CD4-positive, alpha-beta T cell treated with Interleukin-6 at 100 ng/mL for 8 hours (primary cell): ENCODE measurements at places on chromosomes 2 and 18.

DNA sequence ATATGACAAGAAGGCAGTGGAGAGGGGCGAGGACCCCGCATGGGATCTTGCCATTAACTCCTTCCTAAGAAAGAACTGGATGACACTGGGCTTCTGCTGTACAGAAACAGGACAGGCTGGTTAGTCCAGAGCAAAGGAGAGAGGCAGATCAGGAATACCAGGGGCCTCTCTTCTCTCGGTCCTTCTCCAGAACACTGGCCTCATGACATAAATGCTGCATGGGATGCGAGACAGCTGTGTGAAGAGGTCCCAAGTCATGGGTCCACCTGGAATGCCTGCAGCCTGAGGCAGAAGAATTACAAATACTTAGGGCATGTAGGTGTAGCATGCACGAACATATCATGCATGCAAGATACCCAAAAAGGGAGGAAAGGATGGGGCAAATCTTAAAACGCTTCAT is 9.1 kb downstream of the MBOAT2 start:
- DNase-seq = no peak

- no peak for DNase-seq
Measured at GRCh38 chr2:96985181-96985945, 1.0 kb downstream of the FAM178B start.

DNA sequence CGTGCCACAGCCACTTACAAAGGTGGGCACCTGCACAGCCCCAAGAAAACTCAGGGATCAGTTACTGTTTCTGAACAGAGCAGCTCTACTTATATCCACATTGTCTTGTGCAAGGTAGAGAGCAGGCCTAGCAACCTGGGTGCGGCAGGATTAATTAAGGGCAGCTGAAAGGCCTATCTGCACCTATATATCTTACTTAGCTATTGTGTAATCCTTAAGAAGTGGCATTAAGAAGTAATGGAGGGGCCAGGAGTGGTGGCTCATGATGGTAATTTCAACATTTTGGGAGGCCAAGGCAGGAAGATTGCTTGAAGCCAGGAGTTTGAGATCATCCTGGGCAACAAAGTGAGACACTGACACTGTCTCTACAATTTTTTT is 12.8 kb upstream of the ARL5A start:
- DNase-seq = no peak

DNA sequence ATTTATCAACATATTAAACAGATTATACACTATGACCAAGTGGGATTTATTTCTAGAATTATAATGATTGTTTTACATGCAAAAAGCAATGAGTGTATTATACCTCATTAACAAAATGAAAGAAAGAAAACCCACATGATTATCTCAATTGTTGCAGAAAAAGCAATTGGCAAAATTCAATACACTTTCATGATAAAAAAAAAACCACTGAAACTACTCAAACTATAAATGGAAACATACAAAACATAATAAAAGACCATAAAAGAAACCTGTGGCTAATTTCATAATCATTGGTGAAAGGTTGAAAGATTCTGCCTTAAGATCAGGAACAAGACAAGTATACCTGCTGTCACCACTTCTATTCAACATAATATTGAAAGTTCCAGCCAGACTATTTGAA is 325.9 kb downstream of the AKAIN1 start:
- no peak for DNase-seq

GRCh38 chr18:23156134-23156533 is 20.8 kb downstream of the CABLES1 start:
- DNase-seq = no peak

DNA sequence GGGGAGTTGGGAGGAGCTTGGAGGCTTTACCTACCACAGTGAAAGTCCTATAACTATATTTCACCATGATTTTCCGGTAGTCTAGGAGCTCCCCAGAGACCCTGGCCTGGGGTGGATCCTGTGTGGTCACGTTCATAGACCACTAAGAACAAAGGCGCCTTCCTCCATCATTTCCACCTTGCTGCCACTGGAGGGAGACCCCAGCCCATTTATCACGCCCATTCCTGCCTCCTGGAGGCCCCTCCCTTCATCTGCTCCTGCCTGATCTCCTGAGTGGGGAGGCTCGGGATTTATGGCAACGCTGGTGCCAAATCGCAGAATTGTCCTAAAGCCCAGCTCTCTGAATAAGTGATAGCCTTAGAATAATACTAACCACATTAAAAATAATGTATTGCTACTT is 507.6 kb upstream of the SPHKAP start:
- DNase-seq = no peak

- no peak for DNase-seq
Measured at GRCh38 chr2:103484906-103485305, 723.1 kb downstream of the TMEM182 start.

- DNase-seq = no peak
Measured at GRCh38 chr18:28175930-28176697, 816 bp downstream of the CDH2 start.

DNA sequence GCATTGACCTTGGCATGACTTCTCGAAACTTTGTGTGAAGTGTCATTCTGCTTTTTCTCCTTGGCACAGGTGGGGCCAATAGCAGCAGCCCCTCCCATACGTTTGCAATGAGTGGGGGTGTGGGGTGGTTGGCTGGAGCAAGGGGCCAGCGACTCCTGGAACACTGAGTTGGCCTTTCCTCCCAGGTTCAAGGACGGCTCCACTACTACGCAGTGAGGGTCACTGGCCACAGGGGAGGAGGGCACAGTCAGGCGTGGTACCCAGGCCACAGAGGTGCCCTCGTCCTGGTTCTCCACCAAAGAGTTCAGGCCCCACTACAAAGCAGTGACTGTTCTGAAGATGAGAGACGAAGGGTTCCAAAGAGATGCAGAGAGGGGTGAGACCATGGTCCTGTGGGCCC is 70.6 kb upstream of the OTOS start:
- no peak for DNase-seq

DNA sequence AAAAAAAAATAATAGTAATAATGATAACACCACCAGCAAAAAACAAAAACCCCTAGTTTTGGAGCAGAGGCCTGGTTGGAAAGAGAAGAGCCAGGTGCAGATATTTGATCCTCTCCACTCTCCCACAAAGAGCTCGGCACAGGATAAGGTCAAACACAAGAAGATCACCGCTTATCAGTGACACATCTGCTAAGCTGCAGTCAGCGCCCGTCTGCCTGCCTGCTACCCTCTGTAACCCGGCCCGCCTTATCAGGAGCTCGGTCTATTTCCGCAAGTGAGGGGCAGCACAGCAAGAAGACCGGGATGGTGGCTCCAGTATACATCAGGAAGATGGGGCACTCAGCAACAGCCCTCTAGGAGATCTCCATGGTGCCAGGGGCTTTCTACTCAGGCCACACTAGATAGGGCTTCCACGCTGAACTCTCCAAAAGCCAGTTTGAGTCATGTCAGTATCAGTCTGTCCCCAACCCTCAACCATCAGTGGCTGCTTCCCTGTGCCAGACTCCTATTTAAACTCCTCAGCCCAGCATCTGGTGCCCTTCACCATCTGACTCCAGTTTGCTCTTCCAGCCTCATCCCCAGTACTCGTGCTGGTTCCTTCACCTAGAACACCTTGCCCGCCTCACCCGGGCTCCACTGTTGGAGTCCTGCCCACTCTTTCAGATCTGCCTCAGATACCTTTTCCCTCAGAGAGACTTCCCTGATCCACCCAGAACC is 67.3 kb upstream of the PPP1CB start:
- DNase-seq = no peak

GRCh38 chr2:77127345-77127744 is 394.8 kb downstream of the LRRTM4 start:
- no peak for DNase-seq

- DNase-seq = no peak
Measured at GRCh38 chr18:24136967-24137373, 1.9 kb upstream of the CABYR start.

DNA sequence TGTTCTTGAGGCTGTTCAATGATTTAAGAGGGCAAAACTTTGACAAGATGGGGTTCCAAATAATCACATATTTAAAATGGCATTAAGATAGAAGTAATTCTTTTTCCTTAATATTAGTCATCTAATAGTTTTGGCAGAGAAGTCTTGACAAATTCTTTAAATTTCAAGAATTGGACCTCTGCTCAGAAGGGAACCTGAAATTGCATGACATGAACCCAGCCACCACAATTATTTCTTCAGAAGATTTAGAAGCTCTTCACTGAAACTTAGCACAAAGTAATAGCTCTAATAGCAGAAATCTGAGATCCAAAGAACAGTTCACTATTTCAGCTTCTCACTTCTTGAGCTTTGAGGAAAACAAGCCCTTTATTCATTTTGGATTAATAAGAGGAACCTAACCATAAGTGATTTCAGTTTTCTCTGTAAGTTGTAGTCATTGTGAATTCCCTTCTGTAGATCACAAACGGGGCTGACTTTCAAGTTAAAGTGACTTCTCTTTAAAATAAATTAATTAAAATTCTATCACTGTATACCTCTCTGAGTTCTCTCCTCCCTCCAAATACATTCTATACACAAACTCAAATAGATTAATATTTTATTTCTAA is 100.6 kb upstream of the ITGA4 start:
- no peak for DNase-seq

DNA sequence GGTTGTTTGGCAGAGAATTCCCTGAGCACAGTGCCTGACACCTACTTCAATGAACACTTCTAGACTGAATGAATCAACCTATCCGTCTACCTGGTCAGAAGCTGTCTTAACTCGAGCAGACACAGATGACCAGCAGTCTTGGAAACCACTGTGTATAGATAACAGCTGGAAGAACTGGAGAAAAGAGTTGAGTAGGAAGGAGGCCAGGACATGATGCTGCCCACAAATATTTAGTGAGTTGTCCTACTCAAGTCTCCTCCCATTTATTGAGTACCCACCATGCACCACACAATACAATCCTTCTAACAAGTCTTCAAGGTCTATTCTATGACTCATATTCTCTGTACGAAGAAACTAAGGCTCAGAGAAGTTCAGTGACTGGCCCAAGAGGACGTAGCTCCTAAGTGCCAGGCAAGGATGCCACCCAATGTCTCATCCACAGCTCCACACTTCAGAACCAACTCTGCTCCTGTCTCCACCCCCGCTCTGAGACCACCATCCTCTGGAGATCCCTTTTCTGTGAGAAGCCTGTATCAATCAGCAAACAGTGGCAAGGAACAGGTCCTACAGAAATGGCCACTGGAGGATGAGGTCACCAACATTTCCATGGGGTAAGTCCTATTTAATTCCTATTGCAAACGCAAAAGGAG is 62.2 kb downstream of the GALNT14 start:
- no peak for DNase-seq

- DNase-seq = no peak
Measured at GRCh38 chr18:58911766-58912165, 47.1 kb downstream of the ZNF532 start.
